ENCODE measurements at places on chromosomes 1 and 21.

GRCh38 chr1:62781841-62782543 lies 1.9 kb upstream of the ATG4C start:
- no peak for DNase-seq

GRCh38 chr1:30088594-30088993 lies 634.8 kb downstream of the MATN1 start:
- DNase-seq: no peak

- DNase-seq: no peak
These were observed 3.5 kb upstream of the DMRTA2 start for GRCh38 chr1:50426702-50427085.

DNA sequence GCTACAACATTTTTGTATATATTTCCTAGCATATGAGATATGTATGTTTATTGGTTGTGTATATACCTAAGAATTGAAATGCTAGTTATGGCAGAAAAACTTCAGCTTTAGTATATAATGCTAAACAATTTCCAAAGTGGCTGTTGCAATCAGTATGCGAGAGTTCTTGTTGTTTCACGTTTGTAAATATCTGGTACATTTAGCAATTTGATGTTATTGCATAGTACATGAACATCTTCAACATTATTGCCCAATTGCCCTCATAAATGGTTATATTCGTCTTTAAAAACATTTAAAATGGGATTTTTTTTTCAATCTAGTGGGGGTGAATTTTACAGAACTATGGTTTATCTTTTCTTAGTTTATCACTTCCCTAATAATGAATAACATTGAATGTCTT lies 86.2 kb upstream of the HP1BP3 start:
- DNase-seq: no peak

DNA sequence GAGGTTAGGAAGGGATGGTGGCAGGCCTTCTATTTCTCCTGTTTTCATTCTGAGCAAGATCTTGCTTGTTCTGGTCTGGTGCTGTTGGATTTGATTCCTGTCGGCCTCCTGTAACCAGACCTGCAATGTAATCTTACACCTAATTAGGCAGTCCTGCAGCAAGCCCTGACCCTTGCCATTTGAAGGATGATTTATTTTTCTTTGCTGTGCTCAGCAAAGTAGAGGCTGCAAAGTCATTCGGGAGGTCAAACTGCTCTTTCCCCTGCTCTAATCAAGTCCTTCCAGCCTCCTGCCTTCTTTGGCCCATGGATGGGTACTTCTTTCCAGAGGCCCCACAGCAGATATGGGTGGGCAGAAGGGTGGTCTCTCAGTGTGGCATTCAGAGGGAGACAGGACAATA lies 417.7 kb upstream of the USP24 start:
- no peak for DNase-seq

- DNase-seq: no peak
These were observed 502.8 kb downstream of the SMYD3 start for GRCh38 chr1:246004301-246004700.

- DNase-seq: no peak
These were observed 11.8 kb upstream of the FASLG start for GRCh38 chr1:172647110-172647564.

DNA sequence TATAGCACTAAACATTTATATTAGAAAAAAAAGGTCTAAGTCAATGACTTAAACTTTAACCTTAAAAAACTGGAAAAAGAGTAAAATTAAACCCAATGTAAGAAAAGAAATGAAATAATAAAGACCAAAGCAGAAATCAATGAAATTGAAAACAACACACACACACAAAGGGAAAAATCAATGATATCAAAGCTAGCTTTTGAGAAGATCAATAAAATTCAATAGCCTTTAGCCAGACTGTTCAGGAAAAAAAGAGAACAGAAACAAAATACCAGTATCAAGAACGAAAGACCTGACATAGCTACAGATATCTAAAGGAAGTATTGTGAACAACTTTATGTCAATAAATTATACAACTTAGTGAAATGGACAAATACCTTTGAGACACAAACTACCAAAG lies 7.1 kb downstream of the DHCR24 start:
- no peak for DNase-seq

DNA sequence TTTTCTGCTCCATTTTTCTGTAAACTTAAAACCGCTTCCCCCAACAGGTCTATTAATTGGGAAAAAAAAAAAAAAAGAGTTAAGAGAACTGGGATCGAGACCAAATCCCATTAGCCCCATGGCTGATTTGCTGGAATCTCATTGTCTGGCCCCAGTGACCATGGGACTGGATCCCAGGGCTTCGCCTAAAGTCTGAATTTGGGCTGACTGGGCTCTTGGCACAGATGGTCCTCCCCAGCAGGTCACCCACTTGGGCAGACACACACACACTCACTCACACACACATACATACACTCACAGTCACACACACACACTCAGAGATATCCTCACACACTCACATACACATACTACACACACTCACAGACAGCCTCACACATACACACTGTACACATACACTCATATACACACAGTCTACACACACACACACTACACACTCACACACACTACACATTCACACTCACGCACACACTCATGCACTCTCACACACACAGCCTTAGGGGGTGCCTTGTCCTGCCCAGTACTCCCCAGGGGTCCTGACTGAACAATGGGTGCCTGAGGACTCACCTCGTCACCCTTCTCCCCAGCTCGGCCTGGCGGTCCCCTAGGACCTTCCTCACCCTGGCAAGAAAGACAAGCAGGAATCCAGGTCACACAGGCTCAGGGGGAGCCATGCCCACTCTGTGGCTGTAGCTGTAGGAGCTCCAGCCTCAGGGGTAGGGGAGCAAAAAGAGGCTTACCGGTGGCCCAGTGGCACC lies 7.5 kb downstream of the COL9A2 start:
- DNase-seq: no peak

DNA sequence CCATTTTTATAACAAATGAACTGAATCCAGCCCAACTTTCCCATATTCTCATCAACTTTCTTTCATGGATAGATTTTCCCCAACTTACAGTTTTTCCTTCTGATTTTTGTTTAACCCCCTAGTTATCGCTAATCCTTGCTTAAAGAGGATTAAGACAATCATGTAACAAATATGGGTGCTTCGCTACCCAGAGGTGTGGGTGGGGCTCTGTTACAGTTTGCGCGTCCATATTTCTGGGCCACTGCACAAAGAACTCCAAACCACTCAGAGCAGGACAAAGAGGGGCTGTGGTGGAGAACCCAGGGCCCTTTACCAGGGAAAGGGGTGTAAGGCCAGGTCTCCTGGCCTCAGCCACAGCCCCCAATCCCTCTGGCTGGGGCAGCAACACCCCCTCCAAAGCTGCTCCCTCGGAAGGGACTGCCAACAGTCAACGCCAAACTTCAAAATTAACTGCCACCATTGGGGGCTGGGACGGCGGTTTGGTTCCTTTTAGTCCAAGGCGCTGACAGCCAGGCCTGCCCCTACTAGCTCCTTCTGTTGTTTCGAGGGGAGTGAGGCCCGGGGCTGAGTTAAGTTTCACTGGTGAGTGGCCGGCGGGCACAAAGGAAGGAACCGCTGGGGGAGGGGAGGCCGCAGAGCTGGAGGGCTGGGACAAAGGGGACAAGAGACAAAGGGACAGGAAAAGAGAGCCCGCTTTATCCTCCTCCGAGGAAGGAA lies 27.9 kb downstream of the SSBP3 start:
- no peak for DNase-seq

- DNase-seq: no peak
These were observed 330.0 kb downstream of the SETD4 start for GRCh38 chr21:35730325-35730724.
